T-helper 17 cell (primary cell): ENCODE measurements at places on chromosomes 11 and 22. TPM values are rescaled to one million over a fixed set of nuclear protein-coding genes. Genes with fewer than 3 reads are reported as not detected.

Gene MAML2
- total RNA-seq, result 34.9 TPM

Gene PAFAH1B2
- 43.4 TPM for total RNA-seq

Gene PRR33
- not detected for total RNA-seq

Gene POLR2F
- total RNA-seq, result 27.7 TPM

Gene SERHL2
- 0.40 TPM for total RNA-seq

Gene OR5AK2
- total RNA-seq, result not detected

Gene OR52I2
- not detected for total RNA-seq

Gene LINC01488
- total RNA-seq, result not detected

Gene SAA4
- not detected for total RNA-seq
